Activated T-helper 17 cell treated with anti-CD3 and anti-CD28 coated beads, Interleukin-2, amount 50 U/mL, for 72 hours (primary cell): ENCODE measurements at places on chromosomes 13 and 19. TPM values are rescaled to one million over a fixed set of nuclear protein-coding genes. Genes with fewer than 3 reads are reported as not detected.

- no peak for ATAC-seq
Observed at GRCh38 chr19:53875602-53876325, 6.2 kb upstream of the PRKCG start.

DNA sequence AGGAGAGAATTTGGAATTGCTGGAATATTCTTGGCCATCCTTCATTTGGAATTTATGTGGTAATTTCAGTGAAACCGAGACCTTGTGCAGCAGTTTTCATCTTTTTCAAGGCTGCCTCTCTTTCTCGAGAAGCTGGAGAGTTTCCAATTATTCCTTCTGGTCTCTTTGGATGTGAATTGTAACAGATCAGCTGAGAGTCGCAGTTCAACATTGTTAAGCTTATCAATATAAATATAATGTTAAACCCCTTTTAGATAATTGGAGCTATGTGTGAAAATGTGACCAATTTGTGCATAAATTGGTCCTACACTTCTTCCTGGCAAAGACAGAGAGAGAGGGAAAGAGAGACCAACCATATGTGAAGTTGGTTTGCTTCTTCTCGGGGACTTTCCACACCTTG is 425.6 kb downstream of the TSHZ3 start:
- ATAC-seq: no peak

DNA sequence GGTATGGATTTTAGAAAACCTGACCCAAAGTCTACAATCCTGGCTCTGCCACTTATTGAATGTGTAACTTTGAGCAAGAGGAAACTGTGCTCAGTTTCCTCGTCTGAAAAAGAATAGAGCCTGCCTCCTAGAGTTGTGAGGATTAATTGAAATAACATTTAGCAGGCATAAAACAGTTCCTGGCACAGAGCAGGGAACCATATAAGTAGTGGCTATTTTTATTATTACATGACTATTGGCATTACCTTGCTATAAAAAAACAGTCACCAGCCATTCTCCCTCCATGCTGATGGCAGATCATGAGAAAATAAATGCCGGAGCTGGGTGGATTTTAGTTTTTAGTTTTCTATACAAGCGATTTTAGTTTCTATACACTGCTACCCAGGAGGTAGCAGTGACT is 5.8 kb downstream of the DOCK9 start:
- no peak for ATAC-seq

DNA sequence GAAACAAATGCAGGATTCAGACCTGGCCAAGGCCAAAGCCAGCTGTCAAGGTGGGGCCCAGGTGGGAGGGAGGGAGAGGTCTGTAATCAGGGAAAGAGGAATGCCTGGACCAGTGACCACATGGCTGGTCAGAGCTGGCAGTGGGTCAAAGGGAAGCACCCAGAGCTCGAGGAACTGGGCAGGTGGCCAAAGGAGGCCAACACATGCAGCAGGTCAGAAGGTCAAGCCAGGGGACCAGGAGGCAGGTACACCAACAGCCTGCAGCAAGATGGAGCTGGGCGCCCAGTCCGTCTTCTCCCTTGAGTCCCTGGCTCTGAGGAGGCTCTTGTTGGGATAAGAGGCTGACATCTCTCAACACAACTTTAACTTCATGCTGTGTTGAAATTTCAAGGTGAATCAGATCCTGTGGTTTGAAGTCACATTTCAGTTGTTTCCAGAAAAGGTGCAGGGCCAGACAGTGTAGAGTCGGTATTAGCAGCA is 17.1 kb downstream of the GPATCH1 start:
- no peak for ATAC-seq

DNA sequence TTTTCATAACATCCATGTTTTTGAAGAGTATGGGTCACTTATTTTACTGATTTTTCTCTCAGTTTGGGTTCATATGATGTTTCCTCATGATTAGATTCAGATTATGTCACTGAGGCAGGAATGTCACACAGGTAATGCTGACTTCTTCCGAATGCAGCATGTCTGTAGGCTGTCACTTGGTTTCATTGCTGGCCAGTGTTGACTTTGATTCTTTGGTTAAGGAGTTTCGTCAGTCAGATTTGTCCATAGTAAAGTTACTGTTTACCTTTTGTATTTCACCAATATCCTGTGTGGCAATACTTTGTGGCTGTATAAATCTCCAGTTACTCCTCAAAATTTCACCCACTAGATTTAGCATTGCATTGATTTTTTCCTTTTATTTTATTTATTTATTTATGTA is 105.6 kb downstream of the MRPL57 start:
- ATAC-seq: no peak

- no peak for ATAC-seq
Observed at GRCh38 chr13:41224113-41225110, 30.0 kb upstream of the KBTBD7 start.

GRCh38 chr13:47646298-47646697 is 354.8 kb downstream of the SUCLA2 start:
- no peak for ATAC-seq

SYNGR4 gene
- not detected for total RNA-seq
